ENCODE measurements at places on chromosomes 1 and 21.

DNA sequence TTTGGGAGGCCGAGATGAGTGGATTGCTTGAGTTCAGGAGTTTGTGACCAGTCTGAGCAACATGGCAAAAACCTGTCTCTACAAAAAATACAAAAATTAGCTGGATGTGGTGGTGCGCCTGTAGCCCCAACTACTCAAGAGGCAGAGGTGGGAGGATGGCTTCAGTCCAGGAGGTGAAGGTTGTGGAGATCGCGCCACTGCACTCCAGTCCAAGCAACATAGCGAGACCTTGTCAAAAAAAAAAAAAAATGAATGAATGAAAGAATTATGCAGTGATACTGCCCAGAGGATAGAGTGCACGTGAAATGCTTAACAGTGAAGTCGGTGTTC is 429 bp upstream of the DPH2 start:
- ATAC-seq, result no peak

GRCh38 chr1:116312681-116313069 is 60.4 kb upstream of the ATP1A1 start:
- ATAC-seq, result no peak

- no peak for ATAC-seq
Observed at GRCh38 chr1:220550811-220551399, 23.0 kb downstream of the MARK1 start.

- ATAC-seq, result no peak
Observed at GRCh38 chr1:54118704-54119103, 34.1 kb downstream of the CDCP2 start.

DNA sequence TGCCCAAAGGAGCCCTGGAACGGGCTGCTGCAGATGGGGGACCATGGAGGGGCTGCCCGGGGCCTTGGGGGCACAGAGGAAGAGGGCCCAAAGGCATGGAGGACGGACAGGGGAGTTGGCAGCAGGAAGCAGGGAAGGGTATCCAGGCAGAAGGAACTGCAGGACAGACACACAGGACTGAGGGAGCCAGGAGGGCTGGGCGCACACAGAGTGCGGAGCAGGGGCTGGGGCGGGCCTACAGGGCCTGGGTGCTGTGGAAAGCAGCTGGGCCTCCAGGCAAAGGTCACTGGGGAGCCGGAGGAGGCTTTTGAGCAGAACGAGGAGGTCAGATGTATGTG is 28.1 kb downstream of the KRTAP10-1 start:
- no peak for ATAC-seq

DNA sequence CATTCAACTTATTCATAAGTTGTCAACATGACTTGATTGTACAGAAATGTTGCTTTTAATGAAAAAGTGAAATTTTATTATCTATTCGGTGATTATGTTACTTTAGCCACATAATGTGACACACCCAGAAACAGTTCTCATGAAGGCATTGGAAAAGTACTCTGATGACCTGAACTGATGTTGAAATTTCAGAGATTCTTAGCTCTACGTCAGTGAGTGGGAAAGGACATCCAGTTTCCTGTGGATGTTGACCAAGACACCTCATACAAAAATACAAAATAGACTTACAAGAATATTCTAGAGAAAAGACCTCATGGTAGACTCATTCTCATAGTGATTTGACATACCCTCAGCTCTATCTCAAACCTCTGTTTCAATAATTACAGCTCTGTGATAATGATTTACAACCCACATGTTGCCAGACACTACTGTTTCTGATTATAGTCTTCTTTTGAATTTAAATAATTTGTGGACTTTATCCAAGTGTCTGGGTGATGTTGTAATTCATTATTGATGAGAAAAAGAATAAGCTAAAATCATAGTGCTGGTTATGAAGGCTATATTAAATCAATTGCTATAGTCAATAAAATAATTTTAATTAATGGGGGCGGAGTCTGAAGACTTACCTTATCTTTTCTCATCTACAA is 37.3 kb downstream of the KCNK2 start:
- no peak for ATAC-seq

- no peak for ATAC-seq
Observed at GRCh38 chr1:221873673-221874072, 131.8 kb upstream of the DUSP10 start.

DNA sequence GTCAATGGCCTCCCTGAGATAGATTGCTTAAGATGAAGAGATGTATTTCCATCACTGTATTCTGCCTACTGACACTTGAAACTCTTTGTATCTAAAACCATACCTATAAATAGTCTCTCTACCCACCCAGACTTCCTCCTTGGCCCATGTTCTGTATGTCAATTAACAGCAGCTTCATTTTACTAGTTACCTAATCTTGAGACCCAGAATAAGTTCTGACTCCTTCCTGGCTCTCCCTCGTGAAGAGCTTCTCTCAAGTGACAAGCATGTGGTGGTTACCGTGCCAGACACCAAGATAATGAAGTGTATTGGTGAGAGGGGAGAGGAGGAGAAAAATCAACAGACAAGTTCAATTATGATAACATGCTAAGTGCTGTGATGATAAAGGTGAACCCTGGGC is 128.8 kb upstream of the RAVER2 start:
- ATAC-seq, result no peak

- ATAC-seq, result peak; percentile 92
Observed at GRCh38 chr1:222096883-222097282, 355.0 kb upstream of the DUSP10 start.

DNA sequence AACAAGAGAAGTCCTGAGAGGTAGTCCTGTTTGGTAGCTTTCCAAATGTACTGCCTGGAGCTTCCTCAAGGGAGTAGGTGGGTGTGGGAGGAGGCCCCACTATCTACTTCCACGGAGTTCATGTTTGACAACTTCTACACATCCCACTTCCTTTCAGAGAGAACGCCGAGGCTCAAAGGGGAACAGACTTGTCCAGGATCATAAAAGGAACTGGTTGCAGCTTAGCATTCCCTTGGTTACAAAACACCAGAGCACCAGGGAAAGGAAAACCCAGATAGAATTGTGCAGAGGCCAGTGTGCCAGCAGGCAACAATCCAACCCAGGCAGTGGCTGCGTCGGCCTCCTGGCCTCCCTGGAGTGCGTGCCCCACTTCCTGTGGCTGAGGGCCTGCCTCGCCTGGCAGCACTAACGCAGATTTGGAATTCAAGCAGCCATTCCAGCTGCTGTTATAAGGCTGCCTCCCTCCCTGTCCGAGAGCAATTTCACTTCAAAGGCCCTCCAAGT is 4.2 kb upstream of the RAP1GAP start:
- ATAC-seq, result no peak

- ATAC-seq, result no peak
Observed at GRCh38 chr1:72526926-72527325, 244.6 kb upstream of the NEGR1 start.

DNA sequence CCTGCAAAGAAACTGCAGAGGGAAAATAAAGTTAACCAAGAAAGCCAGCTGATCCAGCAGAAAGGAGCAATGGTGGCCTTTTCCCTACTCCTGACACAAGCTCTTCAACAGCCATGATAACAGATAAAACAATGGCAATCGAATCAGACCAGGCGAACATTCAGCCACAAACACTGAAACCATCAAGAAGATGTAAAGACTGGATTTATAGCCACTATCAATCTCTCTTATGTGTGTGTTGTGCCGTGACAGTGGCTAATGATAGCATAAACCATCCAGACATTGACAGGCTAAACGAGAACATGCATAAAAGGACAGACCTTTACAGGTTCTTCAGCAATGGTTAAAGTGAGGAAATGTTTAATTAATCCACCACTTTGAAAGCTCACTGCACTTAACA is 78.1 kb upstream of the RAB4A start:
- no peak for ATAC-seq

DNA sequence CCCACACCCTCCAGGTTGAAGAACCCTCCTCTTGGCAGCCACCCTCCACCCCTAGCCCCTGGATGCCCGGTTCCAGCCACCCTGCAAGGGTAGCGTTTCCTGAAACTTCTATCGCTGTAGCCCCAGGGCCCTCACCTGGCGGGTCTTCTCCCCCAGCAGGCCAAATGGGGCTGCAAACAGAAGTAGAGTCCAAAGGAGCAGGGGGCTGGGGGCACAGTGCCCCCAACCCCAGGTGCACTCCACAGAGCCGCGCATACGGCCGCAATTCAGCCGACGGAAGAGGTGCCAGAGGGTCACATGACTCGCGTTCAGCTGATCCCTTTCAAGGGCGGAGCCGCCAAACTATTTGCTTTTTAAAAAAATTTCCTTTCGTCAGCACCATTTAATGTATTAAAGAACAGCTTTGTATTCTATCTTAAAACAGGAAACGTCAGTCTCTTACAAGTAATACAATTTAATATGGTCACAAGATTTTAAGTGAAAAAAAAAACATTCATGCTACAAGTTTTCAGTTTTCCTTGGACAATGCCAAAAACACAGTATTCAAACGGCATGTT is at the start of gene GLMP:
Gene GLMP (minus strand): TSS at position 289 of the 557 bp plus-strand sequence. CDS start 34 bp downstream, at position 255.
- ATAC-seq, result peak; percentile 51

DNA sequence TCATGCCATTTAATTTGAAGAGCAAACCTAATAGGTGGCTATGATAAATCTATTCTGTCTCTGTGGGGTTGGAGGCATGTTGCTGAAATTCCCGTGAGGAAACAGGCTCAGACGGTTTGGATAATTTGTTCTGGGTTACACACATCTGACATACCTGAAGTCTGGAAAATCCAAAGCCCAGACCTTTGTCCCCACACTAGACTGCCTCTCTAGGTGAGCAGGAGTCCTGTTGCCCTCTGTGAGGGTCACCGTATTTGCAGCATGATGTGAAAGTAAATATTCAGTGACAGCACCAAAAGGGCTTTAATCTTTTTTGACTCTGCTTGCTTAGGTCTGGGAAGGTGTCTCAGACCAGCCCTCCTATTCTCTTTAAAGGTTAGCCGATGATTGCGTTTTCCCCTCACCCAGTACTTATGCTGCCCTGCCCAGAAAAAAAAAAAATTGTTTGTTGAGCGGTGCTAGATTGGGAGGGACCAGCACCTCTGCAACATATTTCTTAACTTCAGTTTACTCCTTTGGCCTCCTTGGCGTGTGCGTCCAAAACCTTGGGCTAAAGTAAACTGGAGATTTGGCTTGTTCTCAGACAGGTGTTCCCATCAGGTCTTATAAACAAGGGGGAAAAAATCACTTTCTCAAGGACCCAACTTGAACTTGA is 67.0 kb downstream of the CACHD1 start:
- no peak for ATAC-seq

GRCh38 chr1:3368711-3369445 is 85.6 kb upstream of the ARHGEF16 start:
- ATAC-seq, result no peak

DNA sequence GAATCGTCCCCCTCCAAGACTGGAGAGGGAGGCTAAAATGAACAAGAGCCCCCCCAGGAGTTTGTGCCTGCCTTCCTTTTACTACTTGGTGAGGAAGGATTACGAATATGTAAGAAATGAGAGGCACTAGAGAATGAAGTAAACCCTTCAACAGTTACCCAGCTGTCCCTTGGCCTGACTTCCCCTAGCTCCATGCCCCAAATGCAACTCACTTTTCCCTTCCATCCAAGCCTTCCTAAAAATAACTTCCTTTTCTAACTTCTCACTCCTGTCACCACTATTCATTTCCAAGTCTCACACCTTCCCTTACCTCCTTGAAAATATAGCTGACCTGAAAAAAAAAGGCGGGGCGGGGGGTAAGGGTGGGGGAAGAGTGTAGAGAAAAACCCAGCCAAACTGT is 96.6 kb upstream of the HNRNPU start:
- no peak for ATAC-seq

GRCh38 chr1:95168761-95169351 is 51.7 kb downstream of the TLCD4 start:
- ATAC-seq, result no peak

Data from esophagus mucosa (tissue), 1 donor.